ENCODE measurements at places on chromosomes 3 and 15.
A peak's percentile ranks its signal among the peaks of the same experiment; 100 is the strongest.

DNA sequence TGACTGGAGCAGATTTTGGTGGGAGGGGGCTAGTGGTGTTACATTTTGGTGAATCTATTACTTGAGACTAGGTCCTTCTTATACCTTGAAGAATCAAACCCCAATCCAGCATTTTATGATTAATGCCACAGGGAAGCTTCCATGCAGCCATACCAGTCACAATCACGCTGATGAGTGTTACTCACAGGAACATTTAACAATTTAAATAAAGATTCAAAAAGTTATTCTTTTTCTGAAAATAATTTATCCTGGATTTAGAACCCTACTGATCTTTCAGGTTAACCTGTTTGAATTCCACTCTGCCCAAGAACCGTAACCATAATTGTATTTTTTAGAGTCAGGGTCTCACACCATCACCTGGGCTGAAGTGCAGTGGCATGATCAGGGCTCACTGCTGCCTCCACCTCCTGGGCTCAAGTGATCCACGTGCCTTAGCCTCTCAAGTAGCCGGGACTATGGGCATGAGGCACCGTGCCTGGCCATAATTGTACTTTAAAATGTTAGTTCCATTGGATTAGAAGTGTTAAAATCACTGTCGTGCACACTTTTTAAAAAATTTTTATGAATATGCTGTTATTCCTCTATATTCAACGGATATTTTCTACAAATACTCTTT, 929 bp upstream of the MTMR10 start:
- no peak for DNase-seq

- DNase-seq, result no peak
Measured at GRCh38 chr3:103950676-103951075, 1416.0 kb upstream of the ALCAM start.

DNA sequence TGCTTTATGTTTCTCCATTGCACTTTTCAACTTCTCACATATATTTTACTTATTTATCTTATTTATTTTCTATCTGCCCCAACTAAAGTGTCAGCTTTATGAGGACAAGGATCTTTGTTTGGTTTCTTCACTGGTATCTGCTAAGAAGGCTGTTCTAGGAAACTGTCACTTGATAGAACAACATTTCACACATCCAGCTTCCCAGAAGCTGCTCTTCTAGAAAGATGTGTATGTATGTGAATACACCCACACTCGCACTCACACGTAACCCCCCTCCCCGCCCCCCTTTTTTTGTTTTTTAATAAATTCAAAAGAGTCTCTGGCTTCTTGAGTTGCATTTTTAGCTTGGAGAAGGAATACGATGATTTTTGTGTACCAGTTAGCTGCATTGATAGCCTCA, 143.1 kb downstream of the AKAP13 start:
- no peak for DNase-seq

- no peak for DNase-seq
Measured at GRCh38 chr15:70560617-70561328, 202.6 kb downstream of the UACA start.

- no peak for DNase-seq
Measured at GRCh38 chr3:143170676-143171075, 51.1 kb downstream of the CHST2 start.

GRCh38 chr3:99875581-99875928, 57.9 kb downstream of the CMSS1 start:
- DNase-seq, result no peak

GRCh38 chr3:196666001-196666867, 26.7 kb downstream of the NRROS start:
- DNase-seq, result no peak

DNA sequence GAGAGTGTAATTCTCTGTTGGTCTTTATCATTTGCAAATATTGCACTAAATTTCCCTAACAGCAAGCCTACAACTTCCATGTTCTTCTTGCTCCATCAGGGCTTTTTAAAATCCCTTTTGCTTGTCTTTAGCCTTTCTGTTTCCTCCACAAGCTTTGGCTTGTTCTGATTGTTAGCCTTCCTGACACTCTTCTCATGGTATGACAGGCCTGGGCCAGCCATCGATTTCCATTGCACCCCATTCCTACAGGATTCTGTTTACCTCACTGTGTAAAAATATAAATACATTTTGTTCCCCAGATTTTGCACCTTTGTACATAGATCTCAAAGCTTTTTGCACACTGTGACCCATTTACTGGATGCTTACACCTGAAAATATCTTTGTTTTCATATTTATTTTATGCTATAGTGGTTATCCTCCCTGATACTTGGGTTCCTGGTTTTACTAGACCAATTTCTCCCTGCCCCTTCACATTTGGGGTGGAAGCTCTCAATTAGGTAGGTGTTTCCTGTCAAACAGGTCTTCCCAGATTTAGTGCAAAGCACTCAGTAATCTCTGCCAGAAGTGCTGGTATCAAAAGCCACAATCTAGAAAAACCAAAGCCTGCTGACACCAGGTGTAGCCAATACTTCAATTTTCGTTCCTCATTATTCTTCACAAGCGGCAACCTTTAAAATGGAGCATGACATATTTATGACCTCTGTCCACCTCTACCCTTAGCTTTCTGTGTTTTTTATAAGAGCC, 57.9 kb upstream of the PPP2R3A start:
- no peak for DNase-seq

DNA sequence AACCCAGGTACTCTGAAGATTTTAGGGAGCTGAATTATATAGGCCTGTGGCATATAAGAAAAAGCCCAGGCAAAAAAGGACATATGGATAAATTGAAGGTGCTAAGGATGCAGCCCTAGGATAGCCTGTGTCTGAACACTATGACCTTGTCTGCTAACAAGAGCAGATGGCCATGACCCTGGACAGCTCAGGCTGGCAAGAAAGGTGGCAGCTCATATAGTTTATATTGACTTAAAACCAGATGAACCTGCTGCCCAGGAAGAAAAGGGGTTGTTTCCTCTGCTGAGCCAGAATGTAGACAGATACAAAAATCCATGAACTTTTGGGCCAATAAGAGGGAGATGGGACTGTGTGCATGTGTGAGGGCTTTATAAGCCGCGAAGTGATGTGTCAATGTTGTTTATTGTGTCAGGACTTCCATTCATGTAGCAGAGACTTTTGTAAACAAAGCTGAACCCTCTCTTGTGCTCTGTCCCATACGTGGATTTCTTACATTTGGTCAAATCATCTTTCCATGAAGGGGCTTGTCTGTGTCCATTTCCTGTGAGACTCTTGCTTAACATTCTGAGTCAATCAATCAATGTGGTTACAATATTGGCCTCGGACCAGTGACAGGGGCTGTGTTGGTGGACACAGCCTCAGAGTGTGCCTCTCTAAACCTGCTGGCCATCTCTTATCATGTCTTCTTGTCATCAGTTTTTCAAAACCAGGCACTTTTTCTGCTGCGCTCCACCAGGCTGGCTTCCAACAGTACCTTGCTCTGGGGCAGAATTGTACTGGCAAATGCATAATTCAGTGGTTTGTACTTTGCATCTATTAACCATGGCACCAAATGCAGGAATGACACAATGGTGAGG, 321.2 kb downstream of the WDR72 start:
- DNase-seq, result no peak

- DNase-seq, result no peak
Measured at GRCh38 chr3:142960322-142960850, 3.1 kb downstream of the PAQR9 start.

DNA sequence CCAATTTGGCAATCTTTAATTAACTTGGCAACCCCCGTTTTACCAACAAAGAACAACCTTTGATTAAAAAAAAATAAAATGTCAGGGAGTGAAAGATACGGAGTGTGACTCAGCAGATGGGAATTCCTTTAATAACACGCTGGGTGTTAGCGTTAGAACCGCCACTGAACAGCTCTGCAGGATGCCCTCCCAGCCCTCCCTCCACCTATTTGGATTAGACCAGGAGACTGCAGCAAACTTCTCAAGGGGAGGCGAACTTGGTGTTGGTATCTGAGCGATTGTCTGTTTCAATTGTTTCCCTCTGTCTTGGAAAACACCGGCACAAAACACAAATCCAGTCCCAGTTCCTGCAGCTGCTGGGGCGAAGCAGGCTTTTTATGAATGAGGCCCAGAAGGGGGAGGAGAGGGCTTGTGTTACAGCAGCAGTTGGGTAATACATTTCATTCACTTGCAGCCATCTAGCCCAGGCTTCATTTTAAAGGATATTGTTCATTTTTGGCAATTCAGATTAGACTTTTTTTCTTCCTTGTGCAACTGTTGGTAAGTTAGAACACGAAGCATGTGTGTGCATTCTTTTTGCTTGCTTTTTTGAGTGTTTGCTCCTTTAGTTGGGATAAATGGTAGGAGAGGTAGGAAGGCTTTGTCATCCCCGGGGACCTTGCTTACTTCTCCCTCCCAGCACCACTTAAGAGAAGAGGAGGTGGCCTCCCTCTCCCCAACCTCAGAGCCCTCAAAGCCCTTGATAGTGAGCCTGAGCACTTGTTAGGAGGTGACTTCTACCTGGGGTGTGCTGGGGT, 152.3 kb downstream of the IGF1R start:
- no peak for DNase-seq

DNA sequence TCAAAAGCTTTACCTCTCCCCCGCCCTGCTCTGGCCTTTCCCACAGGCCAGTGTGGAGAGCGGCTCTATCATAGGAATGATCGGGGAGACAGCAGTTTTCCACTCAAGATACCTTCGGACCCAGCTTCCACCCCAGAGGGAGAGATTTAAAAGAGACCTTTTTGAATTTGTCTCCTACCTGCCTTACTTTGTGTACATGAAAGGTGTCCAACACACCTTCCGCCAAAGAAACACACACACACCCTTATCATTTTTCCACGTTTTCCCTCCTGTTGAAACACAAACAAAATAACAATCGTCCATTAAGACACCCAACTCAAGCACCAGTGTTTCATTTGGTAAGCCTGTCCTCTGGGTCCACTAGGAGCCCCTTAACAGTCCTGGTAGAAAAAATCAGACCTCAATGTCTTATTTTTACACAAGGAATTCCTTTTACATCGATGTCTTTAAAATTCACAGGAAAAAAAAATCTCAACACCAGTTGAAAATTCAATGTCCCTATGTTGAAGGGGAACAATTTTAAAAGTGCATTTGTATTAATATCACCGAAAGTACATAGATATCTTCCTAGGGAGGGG, 4.0 kb downstream of the HES1 start:
- no peak for DNase-seq

GRCh38 chr15:60553163-60553562, 74.2 kb upstream of the ICE2 start:
- DNase-seq, result no peak

DNA sequence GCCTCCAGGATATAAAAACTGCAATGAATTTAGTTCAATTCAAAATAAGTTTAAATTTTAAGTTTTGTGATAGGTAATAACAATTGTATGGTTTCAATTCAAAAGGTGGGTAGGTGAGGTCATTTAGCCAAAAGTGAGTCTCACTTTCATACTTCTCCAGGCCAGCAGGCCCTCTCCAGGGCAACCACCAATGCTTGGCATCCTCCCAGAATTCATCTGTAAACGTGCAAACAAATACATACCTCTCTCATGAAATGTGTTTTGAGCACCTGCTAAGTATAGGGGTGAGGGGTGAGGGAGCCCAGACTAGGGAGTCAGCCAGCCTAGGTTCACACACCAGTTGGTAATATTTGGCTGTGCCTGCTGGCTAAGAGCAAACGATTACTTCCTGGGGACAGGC, 22.0 kb upstream of the RBSN start:
- DNase-seq, result no peak

GRCh38 chr15:68337826-68338225, 60.3 kb downstream of the FEM1B start:
- no peak for DNase-seq

GRCh38 chr15:48861813-48862431, 16.0 kb upstream of the EID1 start:
- DNase-seq, result peak; percentile 36

- no peak for DNase-seq
Measured at GRCh38 chr3:30146978-30147377, 459.4 kb upstream of the TGFBR2 start.

GRCh38 chr3:156035158-156035557, 85.2 kb upstream of the KCNAB1 start:
- no peak for DNase-seq

GRCh38 chr3:42886294-42886822, 10.7 kb upstream of the CYP8B1 start:
- DNase-seq, result no peak

GRCh38 chr15:67755264-67755663, 70.0 kb upstream of the SKOR1 start:
- DNase-seq, result no peak

DNA sequence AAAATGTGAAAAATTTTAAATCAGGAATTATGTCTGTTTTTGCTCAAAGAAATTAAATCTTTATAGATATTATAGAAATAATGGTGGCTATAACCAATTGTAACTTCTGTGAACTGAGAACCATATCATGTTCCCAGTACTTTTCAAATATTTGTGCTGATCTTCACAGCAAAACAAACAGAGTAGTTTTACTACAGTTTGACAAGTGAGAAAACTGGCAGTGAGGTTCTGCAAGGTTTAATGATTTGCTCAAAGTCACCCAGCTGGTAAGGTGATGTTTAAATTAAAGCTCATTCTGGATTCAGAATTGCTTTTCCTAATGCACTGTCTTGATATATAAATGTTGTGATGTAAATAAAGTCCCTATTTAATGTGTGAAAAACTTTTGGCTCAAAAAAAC, 22.0 kb upstream of the SPTSSB start:
- DNase-seq, result no peak

DNA sequence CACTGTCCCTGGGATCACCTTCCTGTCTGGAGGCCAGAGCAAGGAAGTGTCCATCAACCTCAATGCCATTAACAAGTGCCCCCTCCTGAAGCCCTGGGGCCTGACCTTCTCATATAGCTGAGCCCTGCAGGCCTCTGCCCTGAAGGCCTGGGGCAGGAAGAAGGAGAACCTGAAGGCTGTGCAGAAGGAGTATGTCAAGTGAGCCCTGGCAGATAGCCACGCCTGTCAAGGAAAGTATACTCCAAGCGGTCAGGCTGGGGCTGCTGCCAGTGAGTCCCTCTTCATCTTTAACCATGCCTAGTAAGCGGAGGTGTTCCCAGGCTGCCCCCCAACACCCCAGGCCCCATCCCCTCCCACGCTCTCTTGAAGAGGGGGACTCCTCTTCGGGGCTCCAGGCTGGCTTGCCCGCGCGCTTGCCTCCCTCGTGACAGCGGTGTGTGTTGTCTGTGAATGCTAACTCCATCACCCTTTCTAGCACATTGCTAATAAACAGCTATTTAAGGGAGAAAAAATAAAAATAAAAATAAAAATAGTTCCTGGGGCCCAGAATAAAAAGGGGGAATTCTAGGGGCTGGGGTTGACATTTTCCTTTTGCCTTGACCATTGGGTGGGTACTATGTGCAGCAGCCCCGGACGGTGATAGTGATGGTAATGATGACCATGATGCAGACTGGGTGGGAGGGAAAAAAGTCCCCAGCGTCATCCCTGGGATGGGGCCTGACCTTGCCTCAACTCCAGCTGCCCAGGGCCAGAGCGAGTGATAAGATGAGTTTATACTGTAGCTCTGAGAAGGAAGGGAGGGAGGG, 3.3 kb upstream of the ALAS1 start:
- DNase-seq, result no peak

GRCh38 chr15:82963471-82964341, 11.2 kb upstream of the HOMER2 start:
- no peak for DNase-seq

GRCh38 chr3:132117642-132118041, 82.8 kb upstream of the CPNE4 start:
- DNase-seq, result no peak

- DNase-seq, result peak; percentile 49
Measured at GRCh38 chr3:187833799-187834578, 88.7 kb upstream of the BCL6 start.

GRCh38 chr15:85743392-85744055, 51.2 kb downstream of the KLHL25 start:
- DNase-seq, result no peak
